ENCODE measurements at places on chromosomes 5 and 9. TPM values are rescaled to one million over a fixed set of nuclear protein-coding genes. Genes with fewer than 3 reads are reported as not detected.

DNA sequence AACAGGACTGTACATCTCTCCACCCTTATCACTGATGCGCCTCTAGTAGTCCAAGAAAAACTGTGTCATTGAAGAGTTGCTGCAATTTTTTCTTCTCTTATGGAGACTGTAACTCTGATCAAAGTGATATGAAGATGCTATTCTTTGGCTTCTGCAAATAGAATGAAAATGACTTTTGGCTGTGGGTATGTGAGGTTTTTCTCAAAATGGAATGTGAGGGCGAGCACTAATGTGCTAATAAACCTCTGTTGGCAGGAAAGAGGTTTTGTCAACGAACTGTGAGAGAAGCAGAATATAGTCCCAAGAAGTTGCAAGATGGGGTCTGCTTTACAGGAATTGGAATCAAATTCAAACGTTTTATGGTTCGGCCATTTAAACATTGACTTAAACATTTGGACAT, 252.0 kb upstream of the GAS1 start:
- no peak for DNase-seq

GRCh38 chr9:304519-305185, 90.0 kb downstream of the DOCK8 start:
- DNase-seq, result no peak

DNA sequence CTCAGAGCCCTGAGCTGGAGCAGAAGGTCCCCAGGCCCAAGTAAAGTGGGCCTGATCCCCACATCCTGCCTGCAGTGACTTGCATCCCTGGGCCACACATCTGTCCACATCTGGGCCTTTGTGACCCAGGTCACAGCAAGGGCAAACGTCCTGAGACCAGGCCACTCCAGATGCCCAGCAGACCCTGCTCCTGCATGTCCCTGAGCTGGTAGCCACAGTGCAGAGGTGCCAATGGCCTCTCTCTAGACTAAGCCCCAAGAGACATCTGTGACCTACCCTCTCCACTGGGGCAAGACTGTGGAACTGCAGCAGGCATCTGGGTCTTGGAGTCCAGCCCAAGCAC, 2.5 kb downstream of the FLT4 start:
- DNase-seq, result no peak

- DNase-seq, result no peak
These were observed 250.4 kb upstream of the CDH12 start for GRCh38 chr5:23103566-23103965.

GRCh38 chr5:55623789-55624188, 88.3 kb downstream of the SLC38A9 start:
- DNase-seq, result no peak

DNA sequence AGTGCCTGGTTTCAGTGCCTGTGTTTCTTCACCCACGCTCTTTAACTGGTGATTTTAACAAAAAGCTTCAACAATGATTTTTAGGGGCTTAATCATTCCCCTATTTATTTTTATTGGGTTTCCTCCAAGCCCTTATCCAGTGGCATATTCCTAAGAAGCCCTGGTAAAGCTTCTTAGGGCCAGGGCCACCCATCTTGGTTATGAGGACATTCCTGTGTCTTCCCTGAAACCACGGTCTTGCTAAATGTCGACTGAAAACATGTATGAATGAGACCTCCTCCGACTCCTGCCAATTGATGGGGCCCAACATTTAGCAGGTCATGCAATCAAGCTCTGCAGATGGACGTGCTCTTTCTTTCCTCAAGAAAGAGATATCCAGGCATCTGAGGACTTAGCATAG, 13.7 kb upstream of the CARTPT start:
- no peak for DNase-seq

DNA sequence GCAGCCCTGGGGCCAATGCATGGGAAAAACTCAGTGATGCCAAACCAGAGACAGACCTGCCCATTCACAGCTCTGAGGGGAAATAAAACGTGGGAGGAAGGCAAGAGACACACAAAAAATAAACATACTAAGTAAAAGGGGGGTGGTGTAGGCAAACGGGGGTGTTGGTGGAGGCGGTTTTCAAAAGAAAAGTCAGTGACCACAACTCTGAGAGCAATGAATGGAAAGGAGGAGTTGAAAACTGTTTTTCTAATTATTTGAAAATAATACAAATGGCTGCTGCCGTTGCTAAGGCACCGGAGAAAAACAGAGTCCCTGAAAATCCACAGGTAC, 293.5 kb downstream of the EFNA5 start:
- no peak for DNase-seq

DNA sequence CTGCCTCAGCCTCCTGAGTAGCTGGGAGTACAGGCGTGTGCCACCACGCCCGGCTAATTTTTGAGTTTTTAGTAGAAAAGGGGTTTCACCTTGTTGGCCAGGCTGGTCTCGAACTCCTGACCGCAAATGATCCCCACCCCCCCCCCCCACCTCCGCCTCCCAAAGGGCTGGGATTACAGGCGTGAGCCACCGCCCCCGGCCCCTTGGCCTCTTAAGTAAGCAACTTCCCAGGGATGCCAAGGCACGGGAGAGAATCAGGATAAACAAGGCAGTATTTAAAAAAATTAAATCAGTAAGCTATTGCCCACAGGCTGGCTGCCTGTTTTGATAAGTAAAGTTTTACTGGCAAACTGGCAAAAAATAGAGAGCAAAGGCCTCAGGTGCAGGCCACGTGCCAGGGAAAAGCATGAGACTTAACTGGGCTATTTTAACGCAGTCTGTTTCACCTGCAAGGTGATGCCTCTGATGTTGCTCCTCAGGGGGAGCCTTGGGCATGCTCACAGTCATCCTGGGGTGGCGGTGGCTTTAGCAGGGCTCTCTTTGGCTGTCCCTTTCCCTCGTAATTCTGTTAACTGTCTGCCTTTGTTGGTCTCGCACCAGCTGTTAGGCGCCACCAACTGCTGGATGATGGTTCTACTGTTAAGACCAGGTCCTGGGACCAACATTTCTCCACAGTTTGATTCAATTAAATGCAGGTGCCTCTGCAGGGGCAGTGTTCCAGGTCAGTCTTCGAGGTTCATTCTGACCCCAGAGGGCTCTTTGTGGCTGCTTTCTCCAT, 19.4 kb upstream of the RNF130 start:
- peak; percentile 57 for DNase-seq

GRCh38 chr5:130017173-130017572, 112.9 kb downstream of the CHSY3 start:
- no peak for DNase-seq

The MYO10 gene
- total RNA-seq, result 61.9 TPM

The FBP2 gene
- not detected for total RNA-seq

The PDCD1LG2 gene
- total RNA-seq, result 0.15 TPM

The PELO gene
- 15.2 TPM for total RNA-seq

The OXCT1 gene
- total RNA-seq, result 23.8 TPM

The PCDHAC2 gene
- total RNA-seq, result 0.32 TPM
